Sigmoid colon (tissue), 7 donors: ENCODE measurements at places on chromosomes 13 and 19. TPM values are rescaled to one million over a fixed set of nuclear protein-coding genes. Genes with fewer than 3 reads are reported as not detected.

Gene IFT88
- 8.8 TPM for polyA plus RNA-seq

Gene DHDH
- polyA plus RNA-seq, result not detected

Gene ACER1
- not detected for polyA plus RNA-seq

Gene WASF3
- polyA plus RNA-seq, result 4.8 TPM

Gene PABPC3
- polyA plus RNA-seq, result not detected

Gene NPAS1
- 0.92 TPM for polyA plus RNA-seq

Gene CYSLTR2
- not detected for polyA plus RNA-seq
